ENCODE measurements at places on chromosomes 12 and 14. TPM values are rescaled to one million over a fixed set of nuclear protein-coding genes. Genes with fewer than 3 reads are reported as not detected.

BTBD6 gene
- total RNA-seq = 64.6 TPM

GPR137C gene
- total RNA-seq = 2.1 TPM

ADIPOR2 gene
- 20.8 TPM for total RNA-seq

ACIN1 gene
- total RNA-seq = 142 TPM

DNA sequence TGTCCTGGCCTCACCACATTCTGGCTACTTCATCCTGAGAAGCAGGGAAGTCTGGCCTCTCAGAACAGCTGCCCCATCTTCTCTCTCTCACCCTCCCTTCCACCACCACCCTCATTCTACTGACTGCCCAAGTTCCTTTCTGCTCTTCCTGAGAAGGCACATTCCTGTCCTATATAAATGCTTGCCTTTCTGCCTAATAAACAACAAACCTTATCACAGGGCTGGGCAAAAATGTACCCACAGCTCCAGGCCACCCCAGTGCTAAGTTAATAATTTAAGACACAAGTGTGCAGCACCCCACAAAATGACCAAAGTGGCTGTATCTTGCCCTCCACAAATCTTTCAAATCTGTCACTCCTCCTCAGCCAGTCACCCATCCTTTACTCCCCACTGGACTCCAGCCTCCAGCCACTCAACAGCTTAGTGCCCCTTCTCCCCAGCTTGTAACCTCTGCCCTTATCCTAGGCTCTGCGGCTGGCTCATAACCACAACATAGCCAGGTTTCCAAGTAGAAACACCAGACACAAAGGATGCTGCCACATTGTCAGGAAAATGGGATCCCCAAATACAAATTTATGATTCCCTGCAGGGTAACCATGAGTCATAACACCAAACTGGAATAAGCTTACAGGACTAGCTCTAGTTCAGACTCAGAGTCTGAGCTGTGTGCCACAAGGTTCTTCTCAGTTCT is 15.0 kb downstream of the OXA1L start:
- no peak for DNase-seq

DNA sequence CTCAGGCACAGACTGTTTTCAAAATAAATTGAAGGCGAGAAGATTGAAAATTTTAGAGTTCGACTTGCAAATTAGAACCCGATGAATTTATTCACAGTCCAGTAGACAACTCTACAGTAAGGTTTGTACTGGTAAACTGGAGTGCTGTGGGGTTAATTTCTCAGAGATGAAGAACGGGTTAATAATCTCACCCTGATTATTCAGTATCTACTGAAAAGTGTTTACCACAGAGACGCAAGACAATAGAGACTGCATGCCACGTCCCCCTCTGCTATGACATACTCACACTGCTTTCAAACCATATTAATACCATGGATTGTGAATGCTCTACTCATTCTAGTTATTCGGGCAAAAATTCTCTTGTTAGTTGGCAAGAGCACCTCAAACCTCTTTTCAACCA is 36.1 kb downstream of the CFL2 start:
- no peak for DNase-seq

GRCh38 chr14:75993567-75994041 is 8.0 kb downstream of the IFT43 start:
- no peak for DNase-seq

DNA sequence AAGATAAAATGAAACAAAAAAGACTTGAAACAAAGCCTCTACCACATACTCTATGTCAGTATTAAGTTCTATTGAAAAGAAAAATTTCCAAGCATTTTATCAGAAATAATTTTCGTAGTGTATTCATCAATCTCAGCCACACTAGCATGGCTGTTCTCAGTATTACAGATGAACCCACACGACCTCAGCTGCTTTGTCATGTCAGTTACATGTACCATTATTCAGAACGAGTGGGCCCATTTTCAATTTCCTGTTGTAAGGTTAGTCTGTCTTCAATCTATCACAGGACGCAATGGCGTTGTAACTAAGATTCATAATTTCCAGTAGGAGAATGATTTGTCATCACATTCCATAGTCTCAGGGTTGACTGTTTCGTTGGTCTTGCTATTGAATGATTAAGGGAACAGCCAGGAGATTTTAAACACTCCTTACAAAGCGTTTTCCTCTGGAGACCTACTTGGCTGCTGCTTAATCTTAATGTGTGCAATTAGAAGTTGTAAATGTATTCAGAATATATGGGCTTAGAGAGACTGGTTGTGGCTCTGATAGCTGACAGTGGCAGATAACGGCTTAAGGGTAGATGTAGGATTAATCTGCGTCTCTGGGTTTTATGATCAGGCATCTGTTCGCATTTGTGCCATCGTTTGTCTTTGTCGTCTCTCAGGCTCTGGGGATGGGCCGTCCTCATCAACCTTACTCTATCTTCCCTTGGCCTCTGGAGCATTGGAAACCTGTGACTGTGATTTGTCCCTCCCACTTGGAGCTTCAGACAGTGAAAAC is 65.4 kb downstream of the GLT1D1 start:
- no peak for DNase-seq

Measured in glomerular endothelial cell (primary cell).